Activated CD8-positive, alpha-beta memory T cell treated with anti-CD3 and anti-CD28 coated beads for 1 hour (primary cell): ENCODE measurements at places on chromosomes 16 and 17.

DNA sequence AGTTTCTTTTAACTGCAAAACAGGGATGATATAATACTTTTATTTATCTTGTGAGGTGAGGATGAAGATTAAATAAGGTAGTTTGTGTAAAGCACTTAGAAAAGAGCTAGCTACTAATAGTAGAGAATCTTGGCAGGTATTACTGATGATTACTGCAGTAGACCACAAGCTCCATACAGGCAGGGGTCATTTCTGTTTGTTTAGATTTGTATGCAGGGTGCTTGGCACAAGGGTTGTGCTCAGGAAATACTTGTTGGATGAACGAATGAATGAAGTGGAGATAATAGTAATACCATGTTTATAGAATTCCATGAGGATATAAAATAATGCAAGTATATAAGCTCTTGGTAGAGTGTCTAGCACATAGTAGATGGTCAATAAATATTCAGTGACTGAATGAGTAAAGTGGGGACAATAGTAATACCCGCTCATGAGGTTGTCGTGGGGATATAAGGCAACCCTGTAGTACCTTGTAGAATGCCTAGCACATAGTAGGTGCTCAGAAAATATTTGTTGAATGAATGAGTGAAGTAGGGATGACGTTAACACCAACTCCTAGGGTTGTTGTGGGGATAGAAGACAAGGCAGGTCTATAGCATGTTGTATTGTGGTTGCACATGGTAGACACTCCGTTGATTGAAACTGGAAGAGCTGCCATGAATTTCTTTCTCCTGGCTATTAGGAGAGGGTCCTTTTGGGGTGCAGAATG lies 83.0 kb downstream of the ABCC1 start:
- DNase-seq, result no peak

DNA sequence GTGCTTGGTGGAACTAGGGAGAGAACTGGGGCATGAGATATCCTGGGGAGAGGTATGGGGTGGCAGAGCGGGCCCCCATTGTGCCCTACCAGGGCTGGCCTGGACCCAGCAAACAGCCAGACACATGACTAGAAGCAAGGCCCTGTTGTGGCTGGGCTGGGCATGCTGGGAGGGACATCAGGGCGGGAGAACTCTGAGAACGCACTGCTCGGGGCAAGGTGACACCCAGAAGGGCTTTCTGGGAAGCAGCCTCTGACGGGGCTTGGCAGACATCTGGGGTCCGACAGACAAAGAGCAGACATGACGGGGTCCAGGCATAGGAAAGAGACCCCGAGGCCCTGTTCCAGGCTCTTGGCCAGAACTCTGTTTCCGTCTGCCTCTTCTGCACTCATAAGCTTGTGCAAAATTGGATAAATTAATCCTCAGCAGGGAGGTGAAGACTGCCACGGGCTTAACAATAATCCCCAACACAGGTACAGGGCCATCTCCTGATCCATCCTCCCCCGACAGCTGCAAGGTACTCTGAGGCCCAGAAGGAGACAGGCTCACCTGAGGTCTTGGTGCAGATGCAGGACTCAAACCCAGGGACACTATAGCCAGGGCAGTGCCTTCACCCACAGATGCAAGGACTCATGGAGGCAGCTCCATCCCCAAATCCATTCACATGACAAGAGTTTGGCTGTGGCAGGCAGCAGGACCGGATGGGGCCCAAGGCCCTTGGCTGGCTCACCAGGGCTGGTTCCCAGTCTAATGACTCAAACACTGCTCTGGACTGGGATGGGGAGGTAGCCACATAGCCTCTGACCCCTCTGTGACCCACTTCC lies 5.4 kb downstream of the SREBF1 start:
- no peak for DNase-seq

- DNase-seq, result no peak
These were observed 9.3 kb downstream of the BECN1 start for GRCh38 chr17:42814633-42815399.

- DNase-seq, result no peak
These were observed 68.6 kb downstream of the HAPSTR1 start for GRCh38 chr16:9159839-9160550.

DNA sequence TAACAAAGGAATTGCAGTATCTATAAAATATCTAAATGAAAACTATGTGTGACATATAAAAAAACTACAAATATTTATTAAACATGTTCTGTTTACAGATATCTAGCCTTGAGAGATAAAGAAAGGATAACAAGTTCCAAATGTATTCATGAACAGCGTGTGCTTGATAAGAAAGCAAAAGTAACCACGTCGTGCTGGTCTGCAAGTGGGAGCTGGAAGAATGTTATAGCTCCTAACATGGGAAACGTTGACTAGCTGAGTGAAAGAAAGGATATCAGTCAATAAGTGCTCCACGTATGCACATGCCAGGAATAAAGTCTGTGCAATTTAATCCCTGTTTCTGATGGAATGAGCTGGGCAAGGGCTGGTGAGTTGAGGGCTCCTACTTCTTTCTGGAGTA lies 71.2 kb upstream of the CDYL2 start:
- no peak for DNase-seq

- no peak for DNase-seq
These were observed 40.4 kb upstream of the ABCA5 start for GRCh38 chr17:69367298-69367697.

- DNase-seq, result no peak
These were observed 153.8 kb downstream of the SNX11 start for GRCh38 chr17:48261297-48261880.

GRCh38 chr17:75764711-75765421 lies at the start of gene GALK1:
Gene GALK1 (minus strand): TSS chr17:75765192. CDS start chr17:75765136, 56 bp downstream.
- DNase-seq, result no peak

DNA sequence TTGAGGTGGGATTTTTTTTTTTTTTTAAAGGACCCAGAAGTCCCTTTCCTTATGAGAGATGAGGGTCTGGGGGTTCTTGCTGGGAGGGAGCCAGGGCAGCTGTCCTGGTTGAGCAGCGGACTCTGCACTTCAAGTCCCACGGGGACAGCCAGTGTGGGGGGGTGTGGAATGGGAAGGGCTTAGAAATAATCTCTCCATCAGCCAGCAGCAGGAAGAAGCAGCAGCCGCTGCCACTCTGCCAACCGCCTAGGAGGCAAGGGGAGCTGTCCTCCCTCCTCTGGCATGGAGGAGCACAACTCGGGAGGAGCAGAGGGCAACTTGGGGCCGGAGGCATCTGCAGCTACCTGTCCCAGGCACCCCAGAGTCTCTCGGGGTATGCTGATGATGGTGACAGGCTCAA lies at the start of gene KCNG4:
TSS of gene KCNG4 (minus strand) at position 104 of the 400 bp plus-strand sequence. CDS start 2,527 bp downstream, outside the sequence.
- no peak for DNase-seq

- DNase-seq, result no peak
These were observed 39.3 kb downstream of the ARHGAP27 start for GRCh38 chr17:45393411-45393810.

DNA sequence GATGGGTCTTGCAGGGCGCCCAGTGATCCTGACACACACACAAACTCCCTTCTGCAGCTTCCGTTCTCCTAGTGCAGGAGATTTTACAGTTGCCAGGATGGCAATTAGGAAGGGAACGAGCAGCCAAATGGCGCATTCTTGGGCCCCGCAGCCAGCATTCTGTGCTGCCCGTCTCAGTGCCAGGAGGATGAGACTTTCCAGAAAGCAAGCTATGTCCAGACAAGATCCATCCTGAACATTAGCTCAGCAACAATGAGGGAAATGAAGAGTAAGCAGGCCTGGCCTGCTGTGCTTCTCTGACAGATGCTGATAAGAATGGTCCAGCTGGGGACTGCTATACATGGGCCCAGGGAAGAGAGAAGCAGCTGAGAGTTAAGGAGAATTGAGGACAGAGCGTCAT lies 16.5 kb downstream of the SPPL2C start:
- no peak for DNase-seq

DNA sequence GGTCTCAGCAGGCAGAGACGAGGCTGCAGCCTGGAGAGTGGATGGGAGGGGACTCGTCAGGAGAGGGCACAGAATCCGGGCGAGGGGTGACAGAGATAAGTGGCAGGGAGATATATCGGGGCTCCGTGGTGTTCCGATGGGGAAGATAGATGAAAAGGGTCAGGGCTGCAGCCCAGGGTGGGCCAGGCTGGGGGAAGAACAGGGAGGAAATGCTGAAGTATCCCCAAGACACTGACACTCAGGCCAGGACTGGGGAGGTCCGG lies 2.1 kb downstream of the LGALS3BP start:
- DNase-seq, result no peak

- DNase-seq, result no peak
These were observed 12.4 kb upstream of the KATNB1 start for GRCh38 chr16:57723170-57723569.

DNA sequence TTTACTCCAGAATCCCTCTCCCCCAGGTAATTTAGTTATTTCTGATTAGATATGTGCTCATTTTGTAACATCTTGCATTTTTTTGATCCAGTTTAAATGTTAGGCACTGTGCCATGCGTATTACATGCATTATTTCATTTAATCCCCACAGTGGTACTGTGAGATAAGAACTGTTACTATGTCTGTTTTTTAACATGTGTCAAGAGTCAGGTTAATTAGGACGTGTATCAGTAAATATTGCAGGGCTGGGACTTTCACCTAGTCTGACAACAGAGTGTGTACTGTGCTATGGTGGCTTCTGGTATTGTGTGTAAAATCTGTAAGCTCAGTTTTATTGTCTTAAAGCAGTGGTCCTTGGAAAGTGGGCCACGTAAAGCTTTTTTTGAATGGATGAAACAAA lies 10.6 kb downstream of the RSPRY1 start:
- DNase-seq, result no peak

- no peak for DNase-seq
These were observed 26.8 kb downstream of the REXO5 start for GRCh38 chr16:20833086-20833485.
